T-helper 22 cell (primary cell): ENCODE measurements at places on chromosomes 6 and 20.

DNA sequence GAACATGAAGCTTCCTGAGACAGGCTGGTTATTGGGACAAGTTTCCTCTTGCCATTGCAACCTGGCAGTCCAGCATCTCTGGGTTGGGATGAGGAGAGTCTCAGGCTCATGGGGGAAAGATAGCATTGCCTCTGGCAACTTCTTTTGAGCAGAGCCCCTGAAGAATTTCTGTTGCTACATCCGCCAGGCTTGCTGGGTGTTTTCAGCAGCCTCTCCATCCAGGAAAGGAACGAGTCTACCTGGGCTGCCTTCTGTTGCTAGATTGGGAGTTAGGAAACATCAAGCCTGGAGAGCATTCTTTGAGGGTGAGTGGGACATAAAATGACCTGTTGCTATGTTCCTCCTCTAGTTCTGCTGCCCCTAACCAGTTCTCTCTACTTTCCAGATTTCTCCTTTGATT lies 313.5 kb downstream of the RFPL4B start:
- DNase-seq = no peak

DNA sequence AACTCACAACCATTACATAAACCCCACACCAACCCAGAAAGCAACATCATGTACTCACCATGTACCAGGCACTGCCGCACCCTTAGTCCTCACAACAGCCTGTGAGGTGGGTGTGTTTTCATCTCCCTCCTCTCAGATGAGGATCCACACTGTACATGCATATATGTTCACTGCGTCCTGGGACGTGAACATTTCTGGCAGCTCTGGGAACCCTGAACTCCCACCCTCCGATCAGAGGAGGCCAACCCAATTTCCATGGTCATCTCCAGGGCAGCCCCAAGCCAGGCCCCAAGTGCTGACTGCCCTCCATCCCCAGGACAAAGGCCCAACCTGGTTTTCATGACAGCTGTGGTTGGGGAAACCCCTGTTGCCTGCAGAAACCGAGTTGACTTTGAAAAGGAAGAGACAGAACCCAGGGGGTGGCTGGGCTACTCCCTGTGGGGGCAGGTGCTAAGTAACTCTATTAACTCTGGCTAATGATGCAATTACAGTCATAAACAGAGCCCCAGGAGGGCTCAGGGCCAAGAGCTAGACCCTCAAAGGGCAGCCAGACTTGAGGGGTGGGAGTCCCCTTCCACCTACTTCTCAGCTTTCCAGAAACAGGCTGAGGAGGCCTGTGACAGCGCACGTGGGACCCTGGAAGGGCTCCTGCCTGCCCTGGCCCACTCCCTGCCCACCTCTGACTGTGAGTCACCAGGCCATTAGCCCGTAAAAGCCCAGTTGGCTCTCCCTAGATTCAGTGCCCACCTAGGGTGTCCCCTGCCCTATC lies 2.6 kb downstream of the TFEB start:
- DNase-seq = peak; percentile 53

DNA sequence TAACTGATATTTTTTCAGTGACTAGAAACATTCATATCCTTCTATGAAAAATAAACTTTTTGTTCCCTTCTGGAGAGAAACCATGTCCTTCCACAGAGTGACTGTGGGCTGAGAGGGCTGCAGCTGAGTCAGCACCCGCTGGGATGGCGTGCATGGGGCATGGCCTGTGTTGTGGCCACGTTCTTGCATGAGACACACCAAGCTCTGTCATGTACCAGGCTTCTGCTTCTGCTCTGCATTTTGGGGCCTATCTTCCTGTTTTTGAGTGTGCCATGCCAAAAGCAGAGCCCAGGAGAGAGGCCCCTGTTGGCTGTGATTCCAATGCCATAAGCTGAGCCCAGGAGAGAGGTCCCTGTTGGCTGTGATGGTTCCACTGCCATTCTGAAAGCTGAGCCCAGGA lies 10.8 kb downstream of the APMAP start:
- no peak for DNase-seq

DNA sequence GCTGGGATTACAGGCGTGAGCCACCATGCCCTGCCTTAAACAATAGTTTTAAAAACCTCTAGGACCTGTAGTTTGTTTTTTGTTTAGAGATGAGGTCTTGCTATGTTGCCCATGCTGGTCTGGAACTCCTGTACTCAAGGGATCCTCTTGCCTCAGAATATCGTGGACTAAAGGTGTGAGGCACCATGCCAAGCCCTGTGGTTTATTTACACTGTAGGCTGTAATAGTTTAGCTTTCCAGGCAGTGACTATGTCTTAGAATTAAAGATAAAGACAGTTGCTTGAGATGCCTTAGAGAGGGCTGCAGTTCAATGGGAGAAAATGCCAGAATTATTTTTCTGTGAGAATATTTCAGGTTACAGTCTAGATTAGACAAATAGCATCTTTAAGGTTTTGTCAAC lies 72.9 kb downstream of the SGK1 start:
- no peak for DNase-seq

DNA sequence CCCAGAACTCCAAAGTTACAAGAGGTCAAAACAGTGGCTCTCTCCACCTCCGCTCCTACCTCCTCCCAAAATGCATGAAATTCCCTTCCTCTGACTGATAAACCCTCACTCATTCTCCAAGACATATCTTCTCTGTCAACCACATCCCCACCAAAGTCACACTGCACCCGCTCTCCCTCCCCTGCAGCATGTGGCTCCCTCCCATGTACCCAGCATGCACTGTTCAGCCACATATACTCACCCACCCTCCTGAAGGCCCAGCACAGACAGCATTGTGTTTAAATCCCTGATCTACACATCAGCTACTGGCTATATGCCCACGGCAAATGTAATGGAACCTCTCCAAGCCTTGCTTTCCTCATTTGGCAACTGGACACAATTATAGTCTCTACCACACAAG lies 5.5 kb upstream of the POU5F1 start:
- DNase-seq = no peak

- DNase-seq = no peak
These were observed 99.0 kb downstream of the CAP2 start for GRCh38 chr6:17492350-17492749.

DNA sequence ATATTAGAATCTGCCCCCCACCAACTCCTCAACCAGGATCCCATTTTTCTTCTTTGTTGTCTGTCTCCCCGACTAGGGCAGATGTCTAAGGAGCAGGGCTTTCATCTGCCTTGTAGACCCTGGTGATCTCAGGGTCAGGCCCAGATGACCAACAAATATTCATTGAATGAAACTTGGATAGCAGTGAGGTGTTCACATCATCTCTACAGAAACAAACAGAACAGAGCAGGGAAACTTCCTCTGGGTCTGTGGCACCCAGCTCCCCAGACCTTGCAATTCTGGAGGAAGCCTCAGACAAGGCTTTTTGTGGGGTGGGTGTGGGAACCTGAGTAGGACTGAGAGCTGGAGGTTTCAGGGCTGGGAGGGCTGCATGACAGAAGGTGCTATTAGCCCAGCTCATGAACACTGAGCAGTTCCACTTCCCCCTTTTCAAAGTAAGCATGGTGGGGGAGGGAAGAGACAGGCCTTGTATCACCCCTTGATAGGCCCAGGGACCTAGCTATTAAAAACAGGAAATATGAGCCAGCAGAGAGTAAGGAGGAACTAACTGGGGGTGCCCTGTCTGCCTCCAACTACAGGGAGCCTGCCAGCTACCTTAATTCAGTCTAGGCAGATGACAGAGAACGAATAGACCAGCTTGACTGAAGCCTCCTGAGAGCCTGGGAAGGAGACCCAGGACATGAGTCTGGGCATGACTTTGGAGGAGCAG lies 37.3 kb upstream of the TOP1 start:
- no peak for DNase-seq

DNA sequence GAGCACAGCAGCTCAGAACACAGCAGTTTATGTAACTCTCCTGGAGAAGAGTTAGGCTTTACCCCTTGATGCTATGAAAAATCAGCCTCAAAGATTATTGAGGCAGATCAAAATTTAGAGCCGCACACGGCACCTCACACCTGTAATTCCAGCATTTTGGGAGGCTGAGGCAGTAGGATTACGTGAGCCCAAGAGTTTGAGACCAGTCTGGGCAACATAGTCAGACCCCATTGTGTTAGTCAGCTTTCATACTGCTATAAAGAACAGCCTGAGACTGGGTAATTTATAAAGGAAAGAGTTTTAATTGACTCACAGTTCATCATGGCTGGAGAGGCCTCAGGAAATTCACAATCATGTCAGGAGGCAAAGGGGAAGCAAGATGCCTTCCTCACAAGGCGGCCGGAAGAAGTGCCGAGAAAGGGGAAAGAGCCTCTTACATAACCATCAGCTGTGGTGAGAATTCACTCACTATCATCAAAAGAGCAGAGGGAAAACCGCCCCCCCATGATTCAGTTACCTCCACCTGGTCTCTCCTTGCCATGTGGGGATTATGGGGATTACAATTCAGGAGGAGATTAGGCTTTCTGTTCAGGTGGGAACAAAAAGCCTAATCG lies 87.7 kb downstream of the SGK1 start:
- DNase-seq = no peak
